Liver (tissue), 10 donors: ENCODE measurements at places on chromosomes 1 and 21. TPM values are rescaled to one million over a fixed set of nuclear protein-coding genes. Genes with fewer than 3 reads are reported as not detected.

DNA sequence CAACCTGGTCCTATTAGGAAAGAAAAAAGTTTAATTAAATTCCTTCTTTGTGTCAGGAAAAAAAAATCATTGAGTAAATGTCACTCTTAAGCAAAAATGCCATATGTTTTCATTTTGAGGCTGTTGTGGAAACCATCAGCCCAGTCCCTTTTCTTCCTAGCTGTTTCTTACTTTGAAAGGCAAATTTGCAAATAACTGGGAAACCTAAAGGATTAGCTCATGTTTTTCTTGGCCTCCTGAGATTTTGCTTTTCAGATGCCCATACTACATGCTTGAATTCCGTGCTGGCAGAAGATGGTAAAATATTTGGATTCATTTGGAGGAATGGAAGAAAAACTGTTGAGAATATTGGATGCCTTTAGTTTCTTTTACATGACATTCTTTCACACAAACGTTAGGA lies 182.1 kb upstream of the ADAMTS5 start:
- H3K36me3 ChIP-seq = no peaks in the 10 kb centered on the region
- H3K4me1 ChIP-seq = no peaks in the 10 kb centered on the region
- no peak overlapping the region for H3K27ac ChIP-seq
- no peaks in the 10 kb centered on the region for H3K27me3 ChIP-seq
- DNase-seq = no peak

DNA sequence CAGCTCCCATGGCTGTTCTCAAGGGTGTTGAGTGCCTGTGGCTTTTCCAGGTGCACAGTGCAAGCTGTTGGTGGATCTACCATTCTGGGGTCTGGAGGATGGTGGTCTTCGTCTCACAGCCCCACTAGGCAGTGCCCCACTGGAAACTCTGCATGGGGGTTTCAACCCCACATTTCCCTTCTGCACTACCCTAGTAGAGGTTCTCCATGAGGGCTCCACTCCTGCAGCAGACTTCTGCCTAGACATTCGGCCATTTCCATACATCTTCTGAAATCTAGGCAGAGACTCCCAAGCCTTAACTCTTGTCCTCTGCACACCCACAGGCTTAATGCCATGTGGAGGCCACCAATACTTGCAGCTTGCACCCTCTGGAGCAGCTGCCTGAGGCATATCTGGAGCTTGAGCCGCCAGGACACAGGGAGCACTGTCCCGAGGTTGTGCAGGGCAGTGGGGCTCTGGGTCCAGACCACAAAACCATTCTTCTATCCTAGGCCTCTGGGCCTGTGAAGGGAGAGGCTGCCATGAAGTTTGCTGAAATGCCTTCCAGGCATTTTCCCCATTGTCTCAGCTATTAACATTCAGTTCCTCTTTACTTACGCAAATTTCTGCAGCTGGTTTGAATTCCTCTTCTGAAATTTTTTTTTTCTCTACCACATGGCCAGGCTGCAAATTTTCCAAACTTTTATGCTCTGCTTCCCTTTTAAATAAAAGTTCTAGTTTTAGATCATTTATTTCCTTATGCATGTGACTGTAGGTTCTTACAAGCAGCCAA lies 8.8 kb upstream of the CAPN8 start:
- no peaks in the 10 kb centered on the region for H3K4me1 ChIP-seq
- no peak for DNase-seq
- H3K36me3 ChIP-seq = no peaks in the 10 kb centered on the region
- no peaks in the 10 kb centered on the region for H3K27me3 ChIP-seq
- no peak overlapping the region for H3K27ac ChIP-seq

DNA sequence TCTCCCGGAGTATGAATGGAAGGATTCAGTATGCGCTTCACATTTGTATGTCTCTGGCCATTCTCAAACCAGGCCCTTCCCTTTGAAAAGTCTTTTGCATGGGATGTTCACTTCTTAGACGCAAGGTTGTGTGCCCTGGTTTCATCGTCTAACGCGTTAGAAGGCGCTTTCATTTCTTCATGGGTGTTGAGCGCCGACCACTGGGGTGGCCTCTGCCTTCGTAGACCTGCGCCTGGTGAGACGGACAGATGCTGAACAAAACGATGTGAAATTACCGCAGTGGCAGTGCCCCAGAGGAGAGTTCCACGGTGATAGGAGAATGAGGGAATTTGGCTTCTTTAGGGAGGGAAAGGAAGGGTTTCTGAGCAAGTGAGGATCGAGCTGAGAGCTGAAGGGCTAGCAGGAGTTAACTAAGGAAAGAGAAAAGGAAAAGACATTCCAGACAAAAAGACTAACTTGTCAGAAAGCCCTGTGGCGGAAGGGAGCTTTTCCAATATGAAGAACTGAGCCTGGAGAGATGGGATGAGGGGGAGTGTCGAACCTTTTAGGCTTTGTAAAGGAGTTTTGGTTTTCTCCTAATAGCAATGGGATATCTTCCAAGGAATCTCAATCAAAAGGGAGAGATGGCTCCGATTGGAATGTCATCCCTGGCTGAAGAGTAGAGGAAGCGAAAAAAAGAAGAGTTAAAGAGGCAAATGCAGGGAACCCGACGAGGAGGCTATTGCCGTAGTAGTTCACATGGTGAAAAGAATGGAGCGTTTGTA lies 951 bp downstream of the GGPS1 start:
- no peaks in the 10 kb centered on the region for H3K36me3 ChIP-seq
- no peaks in the 10 kb centered on the region for H3K27me3 ChIP-seq
- H3K27ac ChIP-seq = peak overlapping the region; percentile 88
- peak overlapping the region; percentile 91 for H3K4me3 ChIP-seq
- peaks cover 34% of the 10 kb centered on the region for H3K4me1 ChIP-seq
- peak; percentile 54 for DNase-seq

Gene G0S2
- total RNA-seq = 185 TPM

DNA sequence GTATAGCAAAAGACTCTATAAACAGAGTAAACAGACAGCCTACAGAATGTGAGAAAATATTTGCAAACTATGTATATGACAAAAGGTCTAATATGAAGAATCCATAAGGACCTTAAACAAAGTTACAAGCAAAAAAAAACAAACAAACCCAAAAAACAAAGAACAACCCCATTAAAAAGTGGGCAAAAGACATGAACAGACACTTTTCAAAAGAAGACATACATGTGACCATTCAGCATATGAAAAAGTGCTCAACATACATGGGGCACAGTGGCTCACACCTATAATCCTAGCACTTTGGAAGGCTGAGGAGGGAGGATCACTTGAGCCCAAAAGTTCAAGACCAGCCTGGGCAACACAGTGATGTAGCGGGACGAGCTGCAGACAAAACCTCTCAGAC lies 17.9 kb upstream of the OR2B11 start:
- H3K4me1 ChIP-seq = no peaks in the 10 kb centered on the region
- no peaks in the 10 kb centered on the region for H3K27me3 ChIP-seq
- no peak for DNase-seq
- no peak overlapping the region for H3K4me3 ChIP-seq

Gene OR10J1
- total RNA-seq = not detected

GRCh38 chr1:3465091-3465934 lies 10.8 kb downstream of the ARHGEF16 start:
- H3K4me3 ChIP-seq = no peak overlapping the region
- no peaks in the 10 kb centered on the region for H3K27me3 ChIP-seq
- no peaks in the 10 kb centered on the region for H3K36me3 ChIP-seq
- peaks cover 1% of the 10 kb centered on the region for H3K4me1 ChIP-seq
- H3K27ac ChIP-seq = no peak overlapping the region

GRCh38 chr1:65539266-65540131 lies 119.0 kb downstream of the LEPR start:
- no peak overlapping the region for H3K27ac ChIP-seq
- DNase-seq = no peak
- H3K36me3 ChIP-seq = no peaks in the 10 kb centered on the region

- no peak overlapping the region for H3K27ac ChIP-seq
- no peak for DNase-seq
- no peaks in the 10 kb centered on the region for H3K4me1 ChIP-seq
Measured at GRCh38 chr1:202247837-202248795, 54.5 kb downstream of the LGR6 start.

- H3K27ac ChIP-seq = no peak overlapping the region
- H3K36me3 ChIP-seq = no peaks in the 10 kb centered on the region
- H3K4me1 ChIP-seq = no peaks in the 10 kb centered on the region
- no peak overlapping the region for H3K4me3 ChIP-seq
- DNase-seq = no peak
Measured at GRCh38 chr1:88618331-88618730, 65.7 kb upstream of the PKN2 start.

Gene CELA3B
- total RNA-seq = not detected

Gene GSTM1
- 14.7 TPM for total RNA-seq

Gene CLCNKB
- not detected for total RNA-seq

Gene FBXO2
- total RNA-seq = 1.7 TPM

Gene CA6
- total RNA-seq = not detected
